Stimulated activated CD4-positive, alpha-beta T cell treated with anti-CD3 and anti-CD28 coated beads, Interleukin-15, amount 100 ng/mL, for 1 hour (primary cell): ENCODE measurements at places on chromosomes 3 and 15.

DNA sequence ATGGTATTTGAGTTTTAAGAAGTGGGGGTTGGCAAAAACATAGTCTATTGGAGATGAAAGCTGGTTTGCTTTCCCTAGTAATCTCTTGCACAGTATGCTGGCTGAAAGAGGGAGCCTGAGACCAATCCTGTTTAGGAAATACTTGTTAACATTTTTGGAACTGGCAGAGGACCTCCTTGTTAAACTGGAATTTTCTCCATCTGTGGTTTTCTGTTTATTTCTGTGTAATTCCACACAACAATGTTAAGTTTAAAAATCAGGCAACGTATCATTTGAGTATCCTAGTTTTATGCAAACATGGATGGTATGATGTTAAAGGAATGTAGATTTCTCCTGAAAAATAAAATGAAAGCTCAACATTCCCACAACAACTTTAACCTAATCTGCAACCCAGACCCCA lies 536.0 kb upstream of the TBL1XR1 start:
- DNase-seq: no peak

DNA sequence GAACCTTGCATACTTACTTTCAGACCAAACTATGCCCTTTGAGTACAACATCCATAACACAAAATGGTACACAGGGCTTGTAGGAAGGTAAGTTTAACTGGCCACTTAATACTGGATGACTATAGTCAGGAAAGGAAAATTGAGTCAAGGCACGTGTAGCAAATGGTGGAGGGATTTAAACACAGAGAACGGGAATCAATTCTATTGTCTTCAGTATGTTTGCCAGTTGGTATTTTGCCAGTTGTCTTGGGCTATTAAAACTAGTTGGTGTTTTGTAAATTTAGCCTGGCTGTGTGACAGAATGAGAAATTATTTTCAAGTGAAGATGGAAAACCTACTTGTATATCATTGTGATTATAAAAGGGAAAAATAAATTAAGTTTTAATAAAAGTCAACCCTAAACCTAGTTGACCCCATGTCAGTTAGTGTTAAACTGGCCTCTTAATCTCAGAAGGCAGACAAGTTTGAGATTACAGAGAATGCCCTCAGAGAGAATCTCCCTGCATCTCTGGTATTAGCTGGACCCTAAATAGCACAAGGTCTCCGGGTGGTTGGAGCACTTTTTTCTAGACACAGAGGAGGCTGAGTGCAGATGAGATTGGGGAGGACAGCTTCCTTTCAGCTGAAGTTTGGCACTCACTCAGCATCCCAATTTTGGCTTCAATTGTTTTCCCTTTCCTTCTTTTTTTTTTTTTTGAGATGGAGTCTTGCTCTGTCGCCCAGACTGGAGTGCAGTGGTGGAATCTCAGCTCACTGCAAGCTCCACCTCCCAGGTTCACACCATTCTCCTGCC lies 91.2 kb downstream of the MB21D2 start:
- DNase-seq: no peak

DNA sequence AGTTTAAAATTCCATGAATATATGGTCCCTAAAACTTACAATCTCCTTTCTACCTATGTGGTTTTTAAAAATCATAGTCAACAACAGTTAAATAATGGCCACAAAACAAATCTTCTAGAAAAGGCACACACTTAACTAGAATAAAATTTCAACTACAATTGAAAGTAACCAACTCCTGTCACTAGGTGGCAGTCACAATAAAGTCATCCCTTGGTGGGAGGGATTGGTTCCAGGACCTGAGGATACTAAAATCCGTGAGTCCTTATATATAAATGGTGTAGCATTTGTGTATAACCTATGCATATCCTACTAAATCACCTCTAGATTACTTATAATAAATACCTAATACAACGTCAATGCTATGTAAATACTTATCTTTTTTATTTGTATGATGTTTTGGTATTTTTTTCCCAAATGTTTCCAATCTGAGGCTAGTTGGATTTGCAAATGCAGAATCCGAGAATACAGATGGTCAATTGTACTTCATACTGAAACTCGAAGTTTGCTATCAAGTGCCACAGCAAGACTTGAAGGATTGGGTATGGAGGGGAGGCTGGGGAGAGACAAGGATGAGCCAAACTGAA lies 172.6 kb downstream of the FMN1 start:
- no peak for DNase-seq

DNA sequence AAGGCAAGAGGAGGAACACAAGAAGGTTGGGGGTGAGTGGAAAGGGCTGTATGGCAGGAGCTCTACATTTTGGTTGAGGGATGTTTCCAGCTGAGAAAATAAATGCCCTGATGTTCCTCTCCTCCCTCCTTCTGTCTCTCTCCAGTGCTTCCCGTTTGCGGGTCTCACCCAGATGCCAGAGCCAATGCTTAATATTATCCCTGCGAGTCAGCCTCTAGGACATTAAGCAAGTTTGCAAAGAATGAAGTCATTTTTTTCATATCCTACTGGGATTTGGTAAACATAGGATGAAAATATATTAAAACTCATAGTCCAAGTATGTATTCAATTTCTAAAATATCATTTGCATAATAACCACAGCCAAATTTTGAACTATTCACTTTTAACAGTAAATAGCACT lies 295.9 kb downstream of the CADM2 start:
- DNase-seq: no peak

GRCh38 chr15:31930967-31931366 lies 99.3 kb upstream of the CHRNA7 start:
- DNase-seq: no peak

GRCh38 chr3:126322181-126322967 lies 34.8 kb downstream of the KLF15 start:
- no peak for DNase-seq

DNA sequence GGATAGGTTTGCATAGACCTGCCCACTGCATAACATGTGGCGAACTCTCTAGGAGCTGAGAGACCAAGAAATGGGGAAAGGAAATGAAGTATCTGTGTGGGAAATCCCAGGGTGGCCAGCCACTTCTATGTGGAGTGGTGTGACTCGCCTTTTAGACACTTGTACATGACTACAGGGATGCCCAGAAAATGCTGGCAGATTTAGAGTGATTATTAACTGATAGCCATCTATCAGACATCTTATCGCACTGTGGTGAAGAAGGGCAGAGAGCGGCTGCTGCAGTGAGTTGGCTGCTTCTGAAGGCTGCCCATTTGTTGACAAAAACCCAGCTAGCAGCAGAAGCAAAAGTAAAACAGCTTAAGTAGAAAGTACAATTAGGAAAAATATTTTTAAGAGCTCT lies 18.1 kb upstream of the STAC start:
- no peak for DNase-seq

DNA sequence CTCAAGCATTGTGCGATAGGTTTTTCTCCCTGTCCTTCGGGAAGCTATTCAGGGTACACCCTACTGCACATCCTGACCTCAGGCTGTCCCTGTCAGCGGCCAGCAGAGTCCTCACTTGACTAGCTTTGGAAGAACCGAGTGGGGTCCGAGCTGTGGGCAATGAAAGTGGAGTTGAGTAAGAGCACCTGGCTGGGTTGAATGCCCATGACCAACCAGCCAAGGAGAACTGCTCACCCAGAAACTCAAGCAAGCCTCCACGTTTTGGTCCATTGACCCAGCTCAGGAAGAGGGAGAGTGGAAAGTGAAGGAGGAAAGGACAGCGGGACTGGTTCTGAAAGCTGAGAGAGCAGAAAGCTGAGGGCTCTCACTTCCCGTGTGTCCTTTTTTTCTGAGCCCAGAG lies 36.0 kb upstream of the HDGFL3 start:
- DNase-seq: no peak
